GM10248 (cell line): ENCODE measurements at places on chromosomes 1 and 21.

- no peak for DNase-seq
Observed at GRCh38 chr1:18134324-18135046, 26.9 kb downstream of the IGSF21 start.

DNA sequence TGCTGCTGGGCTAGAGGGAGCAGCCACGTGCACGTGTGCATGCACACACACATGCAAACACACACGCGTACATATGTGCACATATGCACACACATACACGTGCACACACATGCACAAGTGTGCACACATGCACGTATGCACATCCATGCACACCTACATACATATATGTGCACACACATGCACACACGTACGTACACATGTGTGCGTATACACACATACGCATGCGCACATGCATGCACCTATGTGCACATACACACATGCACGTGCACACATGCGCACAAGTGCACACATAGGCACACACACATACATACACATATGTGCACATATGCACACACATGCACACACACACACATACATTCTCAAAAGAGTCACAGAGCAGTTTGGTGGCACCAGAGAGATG, 85.9 kb upstream of the SLC25A33 start:
- no peak for DNase-seq

DNA sequence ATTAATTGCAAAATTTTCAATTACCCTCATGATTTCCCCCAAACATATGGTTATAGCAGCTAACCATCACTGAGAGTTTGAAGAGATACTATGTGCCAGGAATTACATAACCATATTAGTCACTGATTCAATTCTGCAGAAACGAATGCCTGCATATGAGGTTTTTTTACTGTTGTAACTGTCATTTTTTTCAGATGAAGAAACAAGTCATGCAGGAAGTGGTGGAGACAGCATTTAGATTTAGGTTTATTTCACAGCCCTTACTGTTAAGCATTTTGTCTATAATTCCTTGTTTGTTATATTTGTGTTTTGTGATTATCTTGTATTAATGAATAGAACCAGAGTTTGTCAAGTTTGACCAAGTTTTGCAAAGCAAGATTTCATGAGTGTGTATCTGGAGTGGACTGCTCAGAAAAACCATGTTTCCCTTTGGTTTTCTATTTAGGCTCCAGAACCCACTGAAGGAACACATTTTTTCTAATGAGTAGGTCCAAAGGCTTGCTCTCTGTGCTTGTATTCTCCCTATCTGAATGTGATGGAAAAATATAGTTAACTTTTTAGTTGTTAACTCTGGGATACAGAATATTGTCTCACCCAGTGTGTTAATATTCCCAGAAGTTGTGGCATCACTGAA, 308.5 kb upstream of the ADAMTS5 start:
- DNase-seq: no peak

- DNase-seq: no peak
Observed at GRCh38 chr1:199522936-199523335, 504.6 kb upstream of the NR5A2 start.
